Effector memory CD8-positive, alpha-beta T cell (primary cell): ENCODE measurements at places on chromosomes 16 and 17.
A peak's percentile ranks its signal among the peaks of the same experiment; 100 is the strongest.

DNA sequence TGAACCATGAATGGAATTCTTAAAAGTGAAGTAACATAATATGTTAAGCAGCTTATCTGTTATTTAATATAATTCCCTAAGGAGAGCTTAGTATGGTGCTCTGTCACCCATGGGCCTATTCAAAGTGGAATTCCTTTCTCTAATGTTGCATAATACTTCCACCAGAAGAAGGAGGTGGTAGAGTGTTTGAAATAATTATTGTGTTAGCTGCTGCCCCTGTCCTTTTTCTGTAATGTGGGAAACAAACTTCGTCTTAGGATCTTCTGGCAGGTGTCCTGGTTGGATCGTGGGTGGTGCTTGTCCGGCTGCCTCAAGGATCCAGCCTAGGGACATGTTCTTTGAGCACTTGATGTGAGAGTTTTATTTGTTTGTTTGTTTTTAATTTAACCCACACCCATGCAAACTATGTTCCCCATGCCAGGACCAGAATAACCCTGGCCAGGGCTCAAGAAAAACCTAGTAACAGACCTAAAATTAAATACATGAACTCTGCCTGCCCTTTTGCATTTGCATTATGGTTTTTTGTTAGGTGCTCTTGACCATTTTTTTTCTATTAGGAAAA is 46.1 kb downstream of the ZNRF1 start:
- no peaks in the 10 kb centered on the region for H3K36me3 ChIP-seq
- no peak for DNase-seq
- H3K4me1 ChIP-seq = no peaks in the 10 kb centered on the region
- H3K27me3 ChIP-seq = no peaks in the 10 kb centered on the region
- H3K4me3 ChIP-seq = no peak overlapping the region

GRCh38 chr17:76918811-76919210 is 50.6 kb downstream of the MGAT5B start:
- H3K4me1 ChIP-seq = no peaks in the 10 kb centered on the region
- no peak overlapping the region for H3K4me3 ChIP-seq
- no peak for DNase-seq
- H3K27me3 ChIP-seq = peaks cover 53% of the 10 kb centered on the region
- no peak overlapping the region for H3K27ac ChIP-seq

DNA sequence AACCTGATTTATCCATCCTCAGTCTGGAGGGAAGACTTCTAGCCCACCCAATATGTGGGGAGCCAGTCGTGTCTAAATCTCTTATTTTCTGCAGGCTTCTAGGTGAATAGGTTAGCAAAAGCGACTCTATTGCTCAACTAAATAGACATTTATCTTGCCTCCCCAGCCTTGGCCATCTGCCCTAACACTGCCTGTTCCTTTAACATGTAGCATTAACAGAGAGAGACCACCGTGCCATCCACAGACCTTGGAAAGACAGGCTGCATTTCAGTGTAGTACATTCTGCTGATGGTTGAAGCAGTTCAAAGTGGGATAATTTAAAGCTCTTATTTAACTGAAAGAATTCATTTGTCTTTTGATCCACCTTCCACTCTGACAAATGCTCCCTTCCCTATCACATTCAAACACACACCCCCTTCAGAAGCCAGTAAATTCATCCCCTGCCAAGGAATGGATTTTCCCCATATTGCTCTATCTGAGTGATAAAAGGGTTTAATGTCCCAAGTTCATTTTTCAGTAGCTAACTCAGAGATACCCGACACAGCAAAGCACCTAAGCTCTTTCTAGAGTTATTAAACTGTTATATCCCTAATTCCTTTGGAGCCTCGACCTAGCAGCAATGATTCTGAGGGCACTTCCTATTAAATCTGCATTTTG is 58.1 kb upstream of the COX10 start:
- peaks cover 21% of the 10 kb centered on the region for H3K27me3 ChIP-seq
- no peak for DNase-seq
- H3K4me1 ChIP-seq = no peaks in the 10 kb centered on the region
- no peaks in the 10 kb centered on the region for H3K36me3 ChIP-seq
- H3K4me3 ChIP-seq = no peak overlapping the region

- H3K27ac ChIP-seq = peak overlapping the region; percentile 77
- no peaks in the 10 kb centered on the region for H3K27me3 ChIP-seq
- H3K36me3 ChIP-seq = peaks cover 58% of the 10 kb centered on the region
- no peak overlapping the region for H3K4me3 ChIP-seq
- peak; percentile 22 for DNase-seq
Observed at GRCh38 chr16:27355610-27356009, 41.8 kb downstream of the IL4R start.

GRCh38 chr16:62648256-62648655 is 612.0 kb upstream of the CDH8 start:
- H3K27ac ChIP-seq = no peak overlapping the region
- H3K36me3 ChIP-seq = no peaks in the 10 kb centered on the region
- DNase-seq = no peak
- H3K27me3 ChIP-seq = no peaks in the 10 kb centered on the region

DNA sequence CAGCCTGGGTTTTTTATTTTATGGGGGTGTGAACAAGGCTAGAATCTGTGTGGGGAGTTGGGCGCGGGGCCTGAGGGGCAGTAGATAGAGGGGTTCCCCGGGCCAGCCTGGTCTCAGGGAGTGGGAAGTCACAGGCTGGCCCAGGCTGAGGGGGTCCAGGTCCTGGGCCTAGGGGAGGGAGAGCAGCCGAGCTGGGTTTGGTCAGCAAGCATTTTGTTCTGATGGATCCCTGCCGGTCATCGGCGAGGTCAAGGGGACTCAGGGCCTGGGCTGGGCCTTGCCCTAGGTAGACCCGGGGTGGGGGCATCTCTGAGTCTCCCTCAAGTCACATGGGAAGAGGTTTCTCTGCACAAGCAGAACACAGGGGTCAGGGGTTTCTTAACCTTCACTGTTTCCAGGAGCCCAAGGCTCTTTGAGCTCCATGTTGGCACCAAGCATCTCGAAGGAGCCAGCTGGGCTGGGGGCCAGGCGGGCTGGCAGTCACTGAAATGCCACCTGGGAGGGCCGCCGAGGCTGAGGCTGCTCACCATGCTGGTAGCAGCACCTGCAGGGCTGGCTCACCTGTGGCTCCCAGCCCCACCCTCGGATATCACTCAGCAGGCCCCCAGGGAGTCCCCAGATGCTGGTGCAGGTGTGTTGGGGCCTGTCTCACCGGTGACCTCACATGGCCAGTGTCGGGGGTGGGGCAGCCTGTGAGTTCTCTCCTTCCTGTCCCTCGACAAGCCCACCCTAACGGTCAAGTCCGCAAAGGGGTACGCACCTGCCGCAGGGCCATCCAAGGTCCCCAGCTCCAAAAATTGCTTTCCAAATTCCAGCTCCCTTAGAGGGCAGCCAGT is 41.0 kb downstream of the SLC7A5 start:
- H3K27ac ChIP-seq = peak overlapping the region; percentile 96
- peaks cover 3% of the 10 kb centered on the region for H3K4me1 ChIP-seq
- no peaks in the 10 kb centered on the region for H3K27me3 ChIP-seq

DNA sequence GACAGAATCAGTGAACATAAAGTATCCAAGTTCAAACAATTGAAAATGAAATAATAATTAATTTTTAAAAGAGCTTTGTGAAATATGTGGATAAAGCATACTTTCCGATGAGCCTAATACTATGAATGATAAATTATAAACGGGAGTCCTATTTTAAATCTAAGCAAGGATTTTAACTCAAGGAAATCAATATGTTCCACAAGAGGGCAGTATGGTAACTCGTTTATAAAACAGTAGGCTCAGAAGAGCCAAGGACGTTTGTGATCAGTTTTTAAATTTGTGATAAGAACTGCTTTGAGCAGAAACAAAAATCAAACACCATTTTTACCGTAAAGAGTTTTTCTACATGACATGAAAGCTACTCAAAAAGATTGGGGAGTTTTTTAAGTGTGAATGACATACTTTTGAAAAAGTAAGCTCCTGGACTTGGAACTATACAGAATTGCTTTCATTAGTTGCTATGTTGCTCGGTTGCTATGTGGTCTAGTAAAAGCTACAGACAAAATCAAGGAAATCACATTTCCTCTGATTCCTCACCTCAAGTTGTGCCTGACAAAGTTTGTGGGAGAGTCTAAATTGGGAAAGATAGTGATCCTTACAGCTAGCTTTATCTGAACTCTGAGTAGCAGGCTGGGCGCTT is 11.8 kb upstream of the TEKT1 start:
- H3K36me3 ChIP-seq = peaks cover 2% of the 10 kb centered on the region
- peaks cover 93% of the 10 kb centered on the region for H3K27me3 ChIP-seq
- no peak for DNase-seq
- H3K27ac ChIP-seq = no peak overlapping the region

DNA sequence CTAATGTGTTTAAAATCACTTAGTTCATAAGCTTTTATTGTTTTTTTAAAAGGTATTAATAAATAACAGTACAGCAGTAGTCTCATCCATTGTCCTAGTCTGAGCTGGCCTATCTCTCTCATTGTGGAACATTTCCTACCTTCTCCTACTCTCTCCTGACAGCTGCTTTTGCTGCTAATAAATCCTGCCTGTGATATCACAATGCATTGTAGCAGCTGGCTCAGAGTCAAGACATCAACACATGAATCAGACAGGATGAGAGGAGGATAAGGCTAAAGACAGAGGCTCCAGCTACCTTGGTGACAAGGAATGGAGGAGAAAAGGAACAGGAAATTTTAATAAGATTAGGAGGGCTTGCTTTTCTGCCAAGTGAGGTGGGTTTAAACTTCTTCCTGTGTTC is 626.1 kb downstream of the HS3ST4 start:
- no peaks in the 10 kb centered on the region for H3K36me3 ChIP-seq
- no peak for DNase-seq
- H3K27ac ChIP-seq = no peak overlapping the region
- H3K4me1 ChIP-seq = no peaks in the 10 kb centered on the region

GRCh38 chr16:53334581-53334980 is 99.7 kb upstream of the RBL2 start:
- peaks cover 13% of the 10 kb centered on the region for H3K4me1 ChIP-seq
- no peak for DNase-seq
- H3K36me3 ChIP-seq = no peaks in the 10 kb centered on the region
- no peak overlapping the region for H3K27ac ChIP-seq
- peak overlapping the region; percentile 7 for H3K4me3 ChIP-seq
- H3K27me3 ChIP-seq = no peaks in the 10 kb centered on the region
